Activated naive CD4-positive, alpha-beta T cell treated with Interleukin-2 at 50 U/mL for 16 hours (primary cell): ENCODE measurements at places on chromosomes 11 and 22.
A peak's percentile ranks its signal among the peaks of the same experiment; 100 is the strongest.

- no peak for DNase-seq
These were observed 14.1 kb upstream of the TMA7B start for GRCh38 chr22:39946126-39946502.

GRCh38 chr11:63536669-63537292 lies at the start of gene PLAAT4:
Gene PLAAT4, plus strand, starts transcription at chr11:63536808. Its CDS starts 61 bp downstream, at chr11:63536869.
- DNase-seq, result peak; percentile 33

GRCh38 chr11:74672956-74673692 lies 58.1 kb downstream of the CHRDL2 start:
- no peak for DNase-seq

- DNase-seq, result peak; percentile 80
These were observed 26.0 kb downstream of the ZNRF3 start for GRCh38 chr22:28909375-28909774.

DNA sequence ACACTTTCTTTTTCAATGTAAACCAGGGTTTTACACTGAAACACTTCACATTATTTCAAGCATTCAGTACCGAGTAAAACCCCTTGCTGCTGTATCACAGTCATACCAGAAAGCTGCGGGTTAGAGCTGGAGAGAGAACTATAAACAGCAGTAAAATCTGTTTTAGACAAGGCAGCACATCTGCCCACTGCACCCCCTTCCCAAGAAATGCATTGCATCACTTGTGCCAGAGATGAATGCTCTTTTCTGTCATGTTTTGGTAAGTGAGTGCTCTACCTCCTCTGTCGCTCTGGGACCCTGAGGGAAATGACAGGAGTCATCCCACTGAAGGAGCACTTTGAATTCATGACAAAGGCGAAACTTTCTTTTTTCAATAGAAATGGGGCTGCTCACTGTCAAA lies 107.2 kb downstream of the MAML2 start:
- DNase-seq, result peak; percentile 68

DNA sequence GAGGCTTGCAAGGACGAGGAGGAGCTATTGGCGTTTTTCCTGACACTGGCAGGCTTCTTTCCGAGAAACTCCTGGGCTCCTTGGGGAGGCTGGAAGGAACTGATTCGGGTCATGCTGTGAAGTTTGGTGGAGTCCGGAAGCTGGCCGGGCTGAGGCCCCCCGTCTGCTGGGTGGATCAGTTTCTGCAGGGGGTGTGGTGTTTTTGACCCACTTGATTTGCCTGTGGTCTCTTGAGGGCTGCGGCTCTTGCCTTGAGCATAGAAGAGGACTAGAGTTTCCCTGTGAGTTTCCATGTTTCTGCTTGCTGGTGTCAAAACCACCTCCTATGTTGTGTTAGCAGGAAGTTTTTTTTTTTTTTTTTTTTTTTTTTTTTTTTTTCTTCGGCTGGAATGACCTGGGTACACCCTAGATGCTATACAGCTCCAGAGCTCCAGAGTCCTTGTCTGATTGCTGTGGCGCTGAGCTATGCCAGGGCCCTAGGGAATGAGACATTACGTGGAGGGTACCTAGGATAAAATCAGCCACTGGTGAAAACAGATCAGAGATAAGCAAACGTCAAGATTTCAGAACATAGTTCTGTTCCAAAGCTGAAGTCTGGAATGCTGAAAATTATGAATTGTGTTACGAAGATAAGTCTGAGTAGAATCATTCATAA lies 728 bp downstream of the TBC1D22A start:
- DNase-seq, result peak; percentile 37

DNA sequence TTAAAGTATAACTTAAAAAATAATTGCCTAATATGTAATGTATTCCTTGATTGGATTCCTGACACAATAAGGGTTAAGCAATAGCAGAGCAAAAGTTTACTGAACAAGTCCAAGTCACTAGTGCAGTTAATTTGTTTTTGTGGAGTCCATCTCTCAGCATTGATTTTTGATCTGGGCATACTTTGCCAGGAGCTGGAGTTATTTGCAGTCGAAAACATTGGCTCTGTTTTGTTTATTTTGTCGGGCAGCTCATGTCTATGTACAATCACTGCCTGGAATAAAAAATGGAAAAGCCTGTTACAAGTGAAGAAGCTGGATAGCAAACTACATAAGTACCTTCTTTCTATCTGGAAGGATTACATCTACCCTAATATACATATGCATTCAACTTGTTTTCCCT lies 625.2 kb downstream of the CNTN5 start:
- no peak for DNase-seq

DNA sequence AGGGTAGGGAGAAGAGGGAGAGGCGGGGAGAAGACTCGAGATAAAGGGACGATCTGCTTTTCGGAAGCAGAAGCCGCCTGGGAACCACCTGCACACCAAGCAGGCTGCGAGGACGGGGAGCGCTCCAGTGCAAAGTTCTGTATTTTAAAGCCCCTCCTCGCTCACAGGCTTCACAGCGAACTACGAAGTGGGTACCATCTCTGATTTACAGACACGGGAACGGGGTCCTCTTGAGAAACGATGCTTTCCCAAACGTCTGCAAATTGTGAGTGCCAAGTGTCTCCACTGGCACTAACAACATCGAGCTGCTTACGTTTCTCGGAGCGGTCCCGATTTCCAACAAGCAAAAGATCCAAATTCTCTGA lies 700 bp upstream of the STX3 start:
- DNase-seq, result peak; percentile 23

DNA sequence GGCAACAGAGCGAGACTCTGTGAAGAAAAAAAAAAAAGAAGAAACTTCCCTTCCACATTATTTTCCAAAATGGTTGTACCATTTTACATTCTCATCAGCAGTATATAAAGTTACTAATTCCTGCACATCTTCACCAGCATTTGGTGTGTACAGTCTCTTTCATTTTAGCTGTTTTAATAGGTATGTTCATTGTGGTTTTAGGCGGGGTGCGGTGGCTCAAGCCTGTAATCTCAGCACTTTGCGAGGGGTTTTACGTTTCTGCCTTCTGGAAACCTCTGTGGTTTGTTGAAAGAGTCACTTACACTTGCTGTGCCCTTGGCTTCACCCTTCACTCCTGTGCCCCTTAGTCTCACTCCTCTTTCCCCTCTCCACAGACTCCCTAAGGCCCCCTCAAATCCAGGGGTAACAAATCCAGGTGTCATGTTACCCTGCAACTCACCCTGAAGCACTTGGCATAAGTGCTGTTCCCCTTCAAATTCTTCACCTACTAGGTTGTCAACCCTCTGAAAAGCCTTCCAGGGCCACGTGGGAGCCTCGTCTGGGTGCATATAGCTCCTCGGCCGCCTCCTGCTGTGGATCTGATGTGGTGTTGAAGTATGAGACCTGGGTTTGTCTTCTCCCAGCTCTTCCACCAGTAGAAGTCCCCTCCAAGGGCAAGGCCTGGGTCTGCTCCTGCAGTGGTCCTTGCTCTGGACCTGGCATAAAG lies 20.8 kb downstream of the TOB2 start:
- DNase-seq, result peak; percentile 44

GRCh38 chr11:565921-566509 lies 5.2 kb downstream of the RASSF7 start:
- DNase-seq, result no peak

DNA sequence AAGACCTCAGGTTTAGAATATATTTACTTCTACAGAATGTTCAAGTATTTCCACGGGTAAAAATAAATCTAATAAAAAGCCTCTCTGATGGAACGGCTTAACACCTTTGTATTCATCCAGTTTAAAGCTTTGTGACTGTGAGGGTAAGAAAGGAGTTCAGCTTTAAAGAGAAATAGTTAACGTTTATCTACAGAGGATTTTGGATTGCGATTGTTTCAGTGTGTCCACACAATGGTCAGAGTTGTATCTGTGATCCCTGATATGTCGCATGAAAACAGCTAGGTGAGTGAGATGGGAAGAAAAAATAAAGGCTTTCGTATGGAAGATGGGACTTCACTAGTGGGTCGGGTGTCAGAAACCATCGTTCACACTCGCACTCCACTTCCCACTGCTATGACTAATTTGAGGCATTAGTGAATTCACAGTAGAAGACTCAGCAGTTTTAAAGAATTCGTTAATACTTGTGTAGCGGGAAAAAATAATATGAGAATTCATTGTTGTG lies 1.6 kb downstream of the APLP2 start:
- no peak for DNase-seq

GRCh38 chr11:70566768-70567530 lies 168.6 kb downstream of the CTTN start:
- DNase-seq, result no peak

GRCh38 chr11:129813231-129813791 lies 2.3 kb upstream of the TMEM45B start:
- no peak for DNase-seq

- no peak for DNase-seq
These were observed 21.6 kb downstream of the ZFTA start for GRCh38 chr11:63747011-63747410.

GRCh38 chr22:29310863-29311339 lies 4.5 kb downstream of the GAS2L1 start:
- peak; percentile 71 for DNase-seq

GRCh38 chr11:118527109-118527508 lies at the start of gene TTC36:
Gene TTC36, plus strand, starts transcription at chr11:118527474. Its CDS starts 21 bp downstream, at chr11:118527495.
- DNase-seq, result no peak

GRCh38 chr11:102553835-102554282 lies 23.3 kb upstream of the MMP7 start:
- no peak for DNase-seq

- DNase-seq, result peak; percentile 44
These were observed 635 bp upstream of the LDHA start for GRCh38 chr11:18393581-18394274.

DNA sequence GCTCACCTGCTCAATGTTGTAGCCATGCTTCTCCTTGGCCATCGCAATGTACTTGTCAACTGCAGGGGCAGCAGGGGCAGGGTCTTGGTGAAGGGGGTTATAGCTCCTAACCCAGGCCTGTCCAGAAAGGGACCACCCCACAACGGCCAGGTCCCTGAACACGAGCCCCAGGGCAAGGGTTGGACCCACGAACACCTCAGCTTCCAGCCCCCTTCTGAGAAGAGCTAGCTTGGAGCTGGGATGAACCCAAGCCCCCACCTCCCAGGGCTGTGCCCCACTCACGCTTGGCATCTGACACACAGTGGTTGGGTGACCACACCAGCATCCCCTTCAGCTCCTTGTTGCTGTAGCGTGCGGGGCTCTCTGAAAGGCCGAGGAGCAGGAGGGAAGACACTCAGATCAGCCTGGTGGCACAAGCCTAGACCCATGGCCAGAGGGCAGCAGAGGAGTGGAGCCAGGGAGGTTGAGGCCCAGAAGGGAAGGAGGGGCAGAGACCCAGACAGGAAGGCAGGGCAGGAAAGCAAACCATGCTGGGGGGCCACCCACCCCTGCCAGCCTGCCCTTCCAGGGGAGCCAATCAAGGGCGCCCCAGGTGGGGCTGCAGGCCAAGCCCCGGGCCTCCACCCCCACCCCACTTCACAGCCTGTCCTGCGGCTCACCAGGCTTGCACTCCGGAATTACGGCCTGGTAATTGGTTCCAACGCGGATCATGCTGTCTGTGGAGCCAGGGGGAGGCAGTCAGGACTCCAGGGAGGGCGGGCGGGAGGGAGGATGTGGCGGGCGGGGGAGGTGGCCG lies 1.9 kb downstream of the RCOR2 start:
- no peak for DNase-seq

GRCh38 chr22:41831383-41831782 lies 1.5 kb upstream of the SREBF2 start:
- DNase-seq, result no peak

DNA sequence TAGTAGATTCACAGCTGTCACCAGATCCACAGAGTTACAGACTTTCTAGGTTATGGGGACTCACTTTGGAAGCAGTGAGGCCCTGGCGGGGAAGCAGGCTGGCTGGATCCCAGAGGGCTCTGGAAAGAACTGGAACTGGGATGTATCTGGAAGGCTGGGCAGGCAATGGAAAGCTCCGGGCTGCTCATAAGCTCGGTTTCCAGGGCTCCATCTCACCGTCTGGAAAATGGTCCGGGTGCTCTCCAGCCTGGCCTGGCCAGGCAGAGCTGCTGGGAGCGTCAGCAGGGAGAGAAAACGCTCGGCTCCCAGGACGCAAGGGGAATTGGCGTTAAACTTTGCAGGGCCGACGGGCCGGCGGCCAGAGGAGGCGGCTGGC lies 335 bp upstream of the SEZ6L start:
- no peak for DNase-seq

DNA sequence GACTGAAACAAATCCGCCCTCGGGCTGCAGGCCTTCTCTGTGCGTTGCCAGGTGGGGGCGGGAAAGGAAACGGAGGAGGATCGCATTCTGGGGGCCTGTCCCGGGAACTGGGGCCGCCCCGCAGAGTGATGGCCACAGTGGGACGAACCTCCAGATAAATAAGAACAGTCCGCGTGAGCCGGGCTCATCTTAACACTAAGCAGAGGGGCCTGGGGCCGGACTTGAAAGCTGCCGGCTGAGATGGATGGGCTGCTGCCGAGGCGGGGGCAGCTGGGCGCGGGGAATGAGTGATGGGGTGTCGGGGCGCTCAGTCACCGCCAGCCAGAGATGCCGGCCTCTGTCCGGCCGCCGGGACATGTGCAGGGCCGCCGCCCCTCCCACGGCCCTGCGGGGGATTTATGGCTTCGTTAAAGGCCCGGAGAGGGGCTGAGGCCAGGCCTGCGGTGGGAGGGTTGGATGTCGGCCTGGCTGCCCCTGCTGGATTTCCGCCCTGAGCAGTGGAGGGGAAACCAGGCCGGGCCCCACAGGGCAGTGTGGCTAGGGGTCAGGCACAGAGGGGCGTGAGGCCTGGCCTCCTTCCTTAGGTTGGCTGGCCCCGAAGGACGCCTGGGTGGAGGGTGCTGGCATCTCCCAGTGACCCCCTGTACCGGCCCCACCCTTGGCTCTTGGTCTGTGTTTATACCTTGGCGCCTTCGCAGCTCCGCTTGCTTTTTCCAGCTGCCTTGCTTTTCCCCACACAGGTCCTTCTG lies 45.3 kb upstream of the CD82 start:
- DNase-seq, result no peak

GRCh38 chr22:31969789-31970489 lies 25.6 kb downstream of the YWHAH start:
- peak; percentile 70 for DNase-seq

DNA sequence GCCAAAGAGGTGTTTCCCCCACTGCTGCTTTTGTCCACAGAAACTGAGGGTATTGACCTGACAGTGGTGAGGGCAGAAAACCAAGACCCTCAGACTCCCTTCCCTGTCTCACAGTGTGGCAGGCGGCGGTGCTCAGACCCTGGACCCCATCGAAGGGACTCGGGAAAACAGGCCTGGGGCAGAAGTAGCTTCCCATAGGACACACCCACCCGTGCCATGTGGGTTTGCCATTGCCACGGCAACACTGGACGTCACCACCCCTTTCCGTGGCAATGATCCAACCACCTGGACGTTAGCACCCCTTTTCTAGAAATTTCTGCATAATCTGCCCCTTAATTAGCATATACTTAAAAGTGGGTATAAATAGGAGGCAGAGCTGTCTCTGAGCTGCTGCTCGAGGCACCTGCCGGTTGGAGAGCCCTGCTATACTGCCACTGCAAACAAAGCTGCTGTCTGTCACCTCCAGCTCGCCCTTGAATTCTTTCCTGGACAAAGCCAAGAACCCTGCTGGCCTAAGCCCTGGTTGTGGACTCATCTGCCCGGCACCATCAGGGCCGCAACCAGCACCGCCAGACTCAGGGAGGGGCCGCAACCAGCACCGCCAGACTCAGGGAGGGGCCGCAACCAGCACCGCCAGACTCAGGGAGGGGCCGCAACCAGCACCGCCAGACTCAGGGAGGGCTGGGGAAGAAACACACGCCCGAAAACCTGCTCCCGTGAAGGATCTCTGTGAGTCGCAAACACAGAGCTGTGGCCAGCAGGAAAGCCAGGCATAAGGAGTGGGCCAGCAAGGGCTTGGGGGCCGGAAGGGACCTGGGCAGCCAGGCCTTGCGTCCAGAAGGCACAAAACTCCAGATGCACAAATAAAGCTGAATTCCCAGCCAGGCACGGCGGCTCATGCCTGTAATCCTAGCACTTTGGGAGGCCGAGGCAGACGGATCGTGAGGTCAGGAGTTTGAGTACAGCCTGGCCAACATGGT lies 10.4 kb downstream of the MLC1 start:
- DNase-seq, result no peak
